ENCODE measurements at places on chromosomes 6 and 20.

GRCh38 chr20:9177278-9177677 is 108.4 kb downstream of the PLCB4 start:
- peak; percentile 85 for DNase-seq

DNA sequence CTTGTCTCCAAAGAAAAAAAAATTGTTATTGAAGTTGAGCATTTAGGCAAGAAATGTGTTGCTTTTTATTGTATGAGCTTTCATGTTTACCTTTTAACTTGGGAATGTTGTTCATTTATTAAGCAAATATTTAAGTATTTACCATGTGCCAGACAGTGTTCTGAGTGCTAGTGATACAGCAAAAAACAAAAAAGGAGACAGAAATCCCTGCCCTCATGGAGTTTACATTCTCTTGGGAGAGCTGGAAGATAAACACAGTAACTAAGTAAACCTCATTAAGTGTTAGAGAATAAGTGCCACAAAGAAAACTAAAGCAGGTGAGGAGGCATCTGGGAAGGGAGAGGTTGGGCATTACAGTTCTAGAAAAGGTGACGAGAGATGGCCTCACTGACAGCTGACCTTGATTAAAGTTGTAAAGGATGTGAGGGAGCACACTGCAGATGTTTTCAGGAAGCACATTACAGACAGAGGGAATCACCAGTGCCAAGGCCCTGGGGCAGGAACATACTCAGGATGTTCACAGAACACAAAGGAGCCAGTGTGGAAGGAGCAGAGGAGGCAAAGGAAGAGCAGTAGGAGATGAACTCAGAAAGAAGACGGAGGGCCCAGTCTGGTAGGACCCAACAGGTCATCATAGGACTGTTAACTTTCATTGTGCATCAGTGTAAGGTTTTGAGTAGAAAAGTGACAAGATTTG is 33.5 kb downstream of the XRN2 start:
- DNase-seq, result no peak

DNA sequence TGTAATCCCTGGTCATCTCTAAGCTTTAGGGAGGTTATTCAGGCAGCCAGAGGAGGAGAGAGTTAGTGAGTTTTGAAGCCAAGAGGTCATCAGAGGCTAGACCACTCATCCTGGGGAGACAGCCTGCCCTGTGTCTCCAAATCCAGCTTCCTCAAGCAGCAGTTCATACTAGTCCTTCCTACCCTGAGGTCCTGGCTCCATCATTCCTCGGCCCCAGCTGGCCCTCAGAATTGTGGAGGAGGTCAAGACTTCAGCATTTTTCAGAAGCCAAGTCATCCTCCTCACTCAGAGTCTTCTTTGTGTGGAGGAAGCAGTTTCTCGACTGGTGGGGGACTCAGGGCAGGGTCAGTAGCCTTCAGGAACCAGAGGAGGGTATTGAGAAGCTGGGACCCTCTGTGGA is 12.4 kb upstream of the KIAA1755 start:
- DNase-seq, result peak; percentile 93

DNA sequence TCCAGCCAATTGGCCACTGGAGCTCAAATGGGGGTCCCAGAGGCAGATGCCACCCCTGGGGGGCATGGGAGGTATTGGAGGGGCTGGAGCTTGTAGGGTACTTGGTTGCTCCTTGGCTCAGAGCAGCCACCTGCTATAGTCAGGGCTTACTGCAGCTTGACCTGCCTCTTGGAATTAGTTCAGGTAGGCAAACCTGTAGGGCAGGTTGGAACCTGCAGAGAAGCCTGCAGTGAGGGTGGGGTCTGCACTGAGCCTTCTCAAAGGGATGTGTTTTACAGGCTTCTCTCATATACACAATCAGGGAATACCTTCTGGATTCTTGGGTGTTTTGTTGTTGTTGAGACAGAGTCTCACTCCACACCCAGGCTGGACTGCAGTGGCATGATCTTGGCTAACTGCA is 94.2 kb upstream of the MYL9 start:
- no peak for DNase-seq

GRCh38 chr6:124396361-124396760 is 565.9 kb upstream of the RNF217 start:
- peak; percentile 4 for DNase-seq

GRCh38 chr6:122669868-122670267 is 59.7 kb downstream of the PKIB start:
- no peak for DNase-seq

DNA sequence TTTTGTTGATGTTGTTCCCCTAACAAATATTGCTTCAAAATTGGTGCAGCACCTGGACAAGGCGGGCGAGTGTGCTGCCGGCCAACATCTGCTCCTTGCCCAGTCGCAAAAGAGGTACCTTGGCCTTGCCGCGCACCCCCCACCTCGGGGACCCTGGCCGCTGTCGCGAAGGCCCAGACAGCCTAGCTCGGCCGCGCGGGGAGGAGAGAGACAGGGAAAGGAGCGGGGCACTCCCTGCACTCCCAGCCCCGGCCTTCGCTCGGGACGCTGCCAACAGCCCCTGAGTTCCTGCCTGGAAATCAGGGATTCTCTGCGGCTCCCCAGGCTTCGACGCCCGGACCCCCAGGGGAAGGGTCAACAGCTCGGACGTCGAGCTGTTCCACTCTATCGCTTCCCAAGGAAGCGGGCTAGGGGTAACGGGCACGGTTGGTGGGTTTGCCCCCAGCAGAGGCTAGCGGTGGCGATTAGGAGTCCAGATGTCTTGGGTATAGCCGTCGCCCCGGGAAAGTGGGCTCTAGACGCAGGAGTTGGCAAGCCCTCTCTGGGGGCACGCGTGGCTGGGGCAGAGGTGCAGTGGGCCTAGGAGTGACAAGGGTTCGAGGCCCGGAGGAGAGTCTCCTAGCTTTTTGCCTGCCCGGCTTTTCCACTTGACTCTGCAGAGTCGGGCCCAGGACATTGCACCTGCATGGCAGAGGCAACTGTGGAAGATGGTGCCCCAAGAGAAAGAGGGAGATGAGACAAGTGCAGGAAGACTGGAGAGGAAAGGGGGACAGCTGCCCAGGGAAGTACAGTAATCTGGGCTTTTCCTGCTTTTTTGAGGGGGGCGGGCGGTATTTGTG is 8.2 kb downstream of the POU3F2 start:
- DNase-seq, result peak; percentile 38

DNA sequence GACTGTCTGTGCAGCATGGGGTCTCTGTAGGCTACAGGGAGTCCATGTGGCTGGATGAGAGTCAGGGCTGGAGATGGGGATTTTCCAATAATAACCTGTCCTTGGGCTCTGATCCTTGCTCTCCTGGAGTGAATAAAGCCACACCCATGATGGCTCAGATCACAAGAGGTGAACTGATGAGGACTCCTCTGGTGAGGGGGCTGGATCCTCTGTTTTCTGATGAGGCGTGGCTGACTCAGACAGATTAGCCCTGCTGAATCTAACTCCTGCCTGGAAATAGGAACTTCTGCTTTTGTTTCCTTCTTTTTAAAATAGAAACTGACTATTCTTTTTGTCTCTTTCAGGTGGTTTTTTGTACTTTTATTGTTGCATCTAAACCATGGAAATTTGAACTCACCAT is 27.0 kb downstream of the CST9L start:
- no peak for DNase-seq
